ENCODE measurements at places on chromosomes 5 and 9.

- DNase-seq = no peak
Observed at GRCh38 chr5:132680780-132681475, 7.1 kb downstream of the IL4 start.

GRCh38 chr5:3911773-3912172 lies 316.1 kb downstream of the IRX1 start:
- DNase-seq = no peak

- no peak for DNase-seq
Observed at GRCh38 chr5:147372191-147372590, 137.4 kb downstream of the STK32A start.

DNA sequence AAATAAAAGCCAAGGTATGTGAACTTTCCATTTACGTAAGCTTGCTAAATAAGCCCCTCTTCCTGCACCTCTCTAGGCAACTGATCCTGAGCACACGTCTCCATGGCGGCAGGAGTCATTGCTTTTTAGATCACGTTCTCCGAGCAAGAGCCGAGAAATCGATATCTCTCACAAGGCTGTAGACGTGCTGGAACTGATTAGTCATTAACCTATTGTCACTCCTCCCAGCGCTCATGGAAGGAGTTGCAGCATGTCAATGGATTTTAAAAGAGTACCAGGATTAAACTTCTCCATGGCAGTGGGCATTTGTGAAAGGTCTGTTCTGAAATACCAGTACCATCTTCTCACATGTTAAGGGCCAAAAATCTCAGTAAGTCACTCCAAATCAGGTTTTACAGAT lies 4.7 kb upstream of the ADCY2 start:
- DNase-seq = no peak

Measured in stimulated activated CD8-positive, alpha-beta memory T cell treated with anti-CD3 and anti-CD28 coated beads, Interleukin-12 subunit alpha, Interleukin-12 subunit beta, amount 100 ng/mL, for 1 hour (primary cell).